ENCODE measurements at places on chromosomes 1 and 21.

GRCh38 chr1:65198096-65198495 lies 50.1 kb downstream of the AK4 start:
- DNase-seq = no peak

- DNase-seq = no peak
Observed at GRCh38 chr1:162070094-162070748, 730 bp downstream of the NOS1AP start.

- no peak for DNase-seq
Observed at GRCh38 chr1:29584776-29585175, 348.5 kb downstream of the PTPRU start.

DNA sequence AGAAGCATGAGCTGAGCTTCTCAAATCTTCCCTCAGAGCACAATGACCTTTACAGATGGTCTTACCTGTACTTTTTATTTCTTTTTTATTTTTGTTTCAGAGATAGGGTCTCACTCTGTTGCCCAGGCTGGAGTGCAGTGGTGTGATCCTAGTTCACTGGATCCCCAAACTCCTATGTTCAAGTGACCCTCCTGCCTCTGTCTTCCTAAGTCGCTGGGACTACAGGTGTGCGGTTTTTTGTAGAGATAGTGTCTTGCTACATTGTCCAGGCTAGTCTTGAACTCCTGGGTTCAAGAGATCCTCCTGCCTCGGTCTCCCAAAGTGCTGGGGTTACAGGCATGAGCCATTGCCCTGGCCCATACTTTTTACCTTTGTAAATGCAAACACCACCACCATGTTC lies 56.0 kb upstream of the LPGAT1 start:
- no peak for DNase-seq

DNA sequence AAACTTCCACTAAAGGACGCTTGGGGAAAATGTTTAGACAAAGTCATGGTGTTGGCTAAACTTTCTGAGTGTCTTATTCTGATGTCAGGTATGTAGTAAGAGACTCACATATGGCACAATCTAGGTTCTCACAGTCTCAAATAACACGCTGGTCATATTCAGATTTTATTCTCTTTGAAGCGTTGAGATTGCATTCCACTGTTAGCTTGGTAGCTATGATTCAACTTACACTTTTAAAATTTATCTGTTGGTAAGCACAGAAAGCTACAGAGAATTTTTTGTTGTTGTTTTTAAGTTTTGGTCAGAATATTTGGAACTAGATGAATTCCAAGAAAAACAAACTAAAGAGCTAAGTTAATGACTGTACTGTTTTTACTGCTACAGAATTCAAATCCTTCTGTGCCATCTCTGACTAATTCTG lies 126.7 kb downstream of the PRRX1 start:
- no peak for DNase-seq

DNA sequence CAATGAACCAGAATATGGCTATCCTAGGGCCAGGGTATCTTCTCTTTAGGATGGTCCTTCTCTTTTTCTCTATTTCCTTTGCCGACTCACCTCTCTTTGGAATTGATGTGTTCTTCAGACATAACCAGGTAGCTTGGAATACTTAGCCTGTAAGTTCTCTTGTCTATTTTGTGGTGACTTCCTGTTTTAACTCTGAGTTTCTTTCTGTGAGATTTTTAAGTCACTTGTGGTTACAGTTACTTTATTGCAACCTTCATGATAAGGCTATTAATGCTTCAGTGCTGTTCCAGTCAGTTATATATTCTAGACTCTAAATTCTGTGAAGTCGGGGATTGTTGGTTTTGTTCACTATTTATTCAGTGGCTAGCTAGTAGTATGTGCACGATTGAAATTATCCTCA lies 46.2 kb downstream of the DISP1 start:
- DNase-seq = no peak

- no peak for DNase-seq
Observed at GRCh38 chr1:118204648-118205047, 19.6 kb upstream of the SPAG17 start.

GRCh38 chr1:74767490-74767889 lies 34.5 kb downstream of the TYW3 start:
- DNase-seq = no peak

- no peak for DNase-seq
Observed at GRCh38 chr1:68175621-68176398, 56.5 kb downstream of the WLS start.

DNA sequence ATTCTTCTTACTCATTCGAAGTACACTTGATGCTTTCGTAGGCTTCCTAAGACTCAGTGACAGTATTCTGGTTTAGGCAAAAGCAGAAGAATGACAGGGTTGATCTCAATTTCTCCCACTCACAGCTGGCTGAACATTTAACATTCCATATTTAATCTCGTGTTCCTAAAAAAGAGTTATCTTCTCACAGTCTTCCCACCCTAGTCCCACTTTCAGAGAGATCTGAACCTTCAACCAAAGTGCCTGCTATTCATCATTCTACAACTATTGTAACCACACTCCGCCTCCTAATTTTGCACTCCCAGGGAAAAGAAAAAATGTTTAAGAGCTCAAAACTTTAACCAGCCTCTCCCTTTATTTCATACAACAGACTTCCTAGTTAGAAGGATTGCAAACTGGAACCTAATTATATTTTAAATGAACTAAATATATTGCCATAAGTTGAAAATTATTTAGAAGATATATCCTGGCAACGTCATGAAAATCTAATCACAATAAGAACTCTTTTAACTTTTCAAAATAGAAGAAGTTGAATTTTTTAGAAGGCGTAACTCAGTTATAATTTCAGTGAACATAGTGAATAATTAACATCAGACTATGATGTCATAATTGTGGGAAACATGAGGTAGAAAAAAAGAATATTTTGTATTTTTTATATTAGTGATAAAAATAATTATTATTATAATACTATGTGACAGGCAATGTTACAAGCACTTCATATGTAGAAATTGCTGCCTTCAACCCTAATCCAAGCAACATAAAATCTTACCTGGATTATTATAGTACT lies 540.9 kb upstream of the ADGRL2 start:
- no peak for DNase-seq

GRCh38 chr1:208216062-208216461 lies 28.1 kb downstream of the PLXNA2 start:
- no peak for DNase-seq

- DNase-seq = no peak
Observed at GRCh38 chr1:201563406-201563780, 24.5 kb downstream of the NAV1 start.

All from stimulated activated CD8-positive, alpha-beta memory T cell treated with anti-CD3 and anti-CD28 coated beads, Interleukin-2, amount 100 ng/mL, for 1 hour (primary cell).